ENCODE measurements at places on chromosomes 7 and 10.
A peak's percentile ranks its signal among the peaks of the same experiment; 100 is the strongest.

- no peak for DNase-seq
Observed at GRCh38 chr7:73967832-73968290, 60.1 kb upstream of the ELN start.

- no peak for DNase-seq
Observed at GRCh38 chr7:37483627-37484026, 35.0 kb upstream of the ELMO1 start.

DNA sequence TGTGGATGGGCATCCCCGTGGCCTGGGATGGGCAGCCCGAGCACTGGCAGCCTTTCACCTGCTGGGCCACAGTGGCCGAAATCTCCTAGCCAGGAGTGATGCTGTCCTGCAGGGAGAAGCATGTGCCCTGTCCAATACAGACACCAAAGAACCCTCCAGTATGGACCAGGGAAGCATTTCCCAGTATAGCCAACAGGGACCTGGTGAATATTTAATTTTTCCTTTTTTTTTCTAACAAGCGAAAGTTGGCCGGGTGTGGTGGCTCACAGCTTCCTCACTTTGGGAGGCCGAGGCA is 11.0 kb downstream of the IMPDH1 start:
- no peak for DNase-seq

DNA sequence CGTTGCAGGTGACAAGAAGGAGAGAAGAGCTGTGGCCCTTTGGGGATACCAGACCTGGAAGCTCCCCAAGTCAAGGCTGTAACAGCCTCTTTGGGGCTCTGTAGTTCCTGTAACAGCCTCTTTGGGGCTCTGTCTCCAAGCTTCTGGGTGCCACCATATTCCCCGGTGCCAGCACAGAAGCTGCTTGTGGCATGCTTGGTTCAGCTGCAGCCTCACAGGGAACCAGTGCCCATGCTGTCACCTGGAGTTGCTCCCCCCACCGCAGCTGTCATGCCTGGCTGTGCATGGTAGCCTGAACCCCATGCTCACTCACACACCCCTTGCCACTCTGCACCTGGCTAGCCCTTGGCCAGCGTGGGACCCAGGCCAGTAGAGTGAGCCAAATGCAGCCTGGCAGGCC is 109.1 kb downstream of the ELAPOR2 start:
- DNase-seq = no peak

- no peak for DNase-seq
Observed at GRCh38 chr7:130020434-130020833, 30.7 kb downstream of the ZC3HC1 start.

- DNase-seq = no peak
Observed at GRCh38 chr7:151796871-151797537, 79.9 kb downstream of the PRKAG2 start.

DNA sequence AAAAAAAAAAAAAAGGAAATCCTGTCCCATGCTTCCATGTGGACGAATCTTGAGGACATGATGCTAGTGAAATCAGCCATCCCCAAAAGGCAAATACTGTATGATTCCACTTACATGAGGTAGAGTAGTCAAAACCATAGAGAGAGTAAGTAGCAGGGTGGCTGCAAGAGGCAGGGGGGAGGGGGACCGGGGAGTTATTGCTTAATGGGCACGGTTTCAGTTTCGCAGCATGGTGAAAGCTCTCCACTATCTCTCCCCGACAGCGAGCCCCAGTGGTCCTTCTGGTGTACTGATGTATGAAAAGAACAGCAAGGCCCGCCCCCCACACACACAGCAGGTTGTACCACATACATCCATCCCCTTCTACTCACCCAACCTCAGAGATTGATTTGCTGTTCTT is 32.8 kb downstream of the NOD1 start:
- peak; percentile 53 for DNase-seq

DNA sequence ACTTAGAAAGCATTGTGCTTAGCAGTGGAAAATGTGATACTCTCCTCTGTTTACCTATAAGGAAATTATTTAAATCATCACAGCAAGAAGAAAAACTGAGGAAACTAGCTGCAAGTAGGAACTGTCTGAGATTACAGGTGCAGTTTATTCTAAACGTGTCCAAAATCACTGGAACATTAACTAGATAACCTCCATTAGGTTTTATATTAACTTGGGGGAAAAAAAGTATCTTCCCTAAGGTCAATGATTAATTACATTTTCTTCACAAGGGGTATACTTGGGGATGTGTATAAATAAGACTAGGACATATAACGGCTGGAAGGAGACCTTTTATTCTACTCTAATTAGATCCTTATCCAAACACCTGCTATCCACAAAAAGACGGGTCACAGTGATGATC is 3.7 kb downstream of the GOT1 start:
- DNase-seq = no peak

- no peak for DNase-seq
Observed at GRCh38 chr7:6563936-6564770, 12.9 kb upstream of the GRID2IP start.

- no peak for DNase-seq
Observed at GRCh38 chr10:14358886-14359573, 28.3 kb upstream of the FRMD4A start.

- DNase-seq = no peak
Observed at GRCh38 chr7:46716926-46717325, 795.9 kb upstream of the IGFBP3 start.

GRCh38 chr7:114649689-114650088 is 235.1 kb downstream of the FOXP2 start:
- no peak for DNase-seq

DNA sequence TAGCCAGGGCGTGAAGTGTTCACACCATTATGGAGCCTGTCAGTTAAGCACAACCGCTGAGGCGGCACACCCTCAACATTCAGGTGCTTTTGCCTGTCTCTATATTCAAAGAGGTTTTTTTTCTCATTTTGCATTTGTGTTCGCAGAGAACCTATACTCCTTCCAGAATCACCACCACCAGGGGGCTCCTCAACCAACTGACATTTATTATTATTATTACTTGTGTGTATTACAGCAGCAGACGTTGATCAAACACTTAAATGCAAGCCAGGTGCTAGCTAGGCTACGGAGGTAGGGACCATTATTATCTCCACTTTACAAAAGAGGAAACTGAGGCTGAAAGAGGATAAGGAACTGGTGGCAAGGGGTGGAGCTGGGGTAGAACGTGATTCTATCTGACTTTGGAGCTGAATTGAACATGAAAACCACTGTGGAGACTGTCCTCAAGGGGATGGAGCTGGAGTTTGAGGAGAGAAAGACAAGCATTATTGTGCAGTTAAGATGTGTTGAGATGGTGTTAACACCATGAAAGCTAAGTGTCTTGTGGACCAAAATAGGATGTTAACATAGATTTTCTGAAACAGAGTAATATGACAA is 133.8 kb upstream of the PLXNA4 start:
- DNase-seq = no peak

DNA sequence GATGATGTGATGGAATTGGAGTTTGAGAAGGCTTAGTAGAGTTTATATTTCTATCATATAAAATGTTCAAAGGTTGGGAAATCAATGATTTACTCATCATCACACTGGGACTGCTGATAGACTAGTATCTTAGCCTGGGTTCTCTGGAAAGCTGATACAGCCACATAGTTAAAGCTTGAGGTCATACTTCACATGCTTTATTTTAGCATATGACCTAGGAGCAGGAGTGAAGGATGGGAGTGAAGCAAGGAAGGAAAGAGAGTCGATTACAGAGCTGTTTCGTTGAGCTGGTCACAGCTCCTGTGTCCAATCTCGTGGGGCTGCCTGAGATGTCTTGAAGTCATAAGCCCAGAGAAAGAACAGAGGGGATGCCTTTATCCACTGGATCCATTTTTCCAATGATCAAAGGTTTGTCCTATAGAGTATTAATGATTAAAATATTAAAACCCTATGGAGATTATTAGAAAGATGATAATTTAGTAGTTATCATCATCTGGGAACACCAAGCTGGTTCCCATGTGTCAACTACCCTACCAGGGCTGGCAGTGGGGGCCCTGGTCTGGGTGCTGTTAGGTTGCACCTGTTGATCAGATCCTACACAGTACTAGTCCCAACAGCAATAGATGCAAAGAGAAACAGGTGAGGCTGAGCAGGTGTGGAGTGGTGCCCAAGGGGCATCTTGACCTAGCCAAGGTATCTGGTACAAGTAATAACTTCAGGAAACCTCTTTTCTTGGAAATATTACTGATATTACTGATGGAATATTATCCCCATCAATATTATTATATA is 77.8 kb downstream of the BAMBI start:
- no peak for DNase-seq

GRCh38 chr7:862157-862556 is 14.2 kb upstream of the GET4 start:
- DNase-seq = no peak

GRCh38 chr7:132950725-132951124 is 131.2 kb downstream of the CHCHD3 start:
- no peak for DNase-seq
